ENCODE measurements at places on chromosomes 4 and X.

DNA sequence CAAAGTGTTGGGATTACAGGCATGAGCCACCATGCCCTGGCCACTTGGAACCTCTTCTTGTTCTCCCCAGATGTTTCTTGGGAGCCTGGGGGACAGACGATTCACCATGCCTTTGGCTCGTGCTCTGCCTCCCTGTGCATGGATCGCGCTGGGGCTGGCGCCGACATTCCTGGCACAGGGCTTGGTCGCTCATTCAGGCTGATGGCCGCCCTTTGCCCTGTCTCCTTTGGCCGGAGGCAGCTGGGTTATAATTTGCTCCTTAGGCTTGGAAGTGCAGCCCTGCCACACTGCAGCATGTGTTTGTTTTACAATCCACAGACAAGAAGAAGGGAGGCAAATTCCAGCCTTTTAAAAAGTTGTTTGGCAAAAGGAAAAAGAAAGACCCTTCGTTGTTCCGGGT lies 115.3 kb downstream of the AASDH start:
- DNase-seq = no peak

DNA sequence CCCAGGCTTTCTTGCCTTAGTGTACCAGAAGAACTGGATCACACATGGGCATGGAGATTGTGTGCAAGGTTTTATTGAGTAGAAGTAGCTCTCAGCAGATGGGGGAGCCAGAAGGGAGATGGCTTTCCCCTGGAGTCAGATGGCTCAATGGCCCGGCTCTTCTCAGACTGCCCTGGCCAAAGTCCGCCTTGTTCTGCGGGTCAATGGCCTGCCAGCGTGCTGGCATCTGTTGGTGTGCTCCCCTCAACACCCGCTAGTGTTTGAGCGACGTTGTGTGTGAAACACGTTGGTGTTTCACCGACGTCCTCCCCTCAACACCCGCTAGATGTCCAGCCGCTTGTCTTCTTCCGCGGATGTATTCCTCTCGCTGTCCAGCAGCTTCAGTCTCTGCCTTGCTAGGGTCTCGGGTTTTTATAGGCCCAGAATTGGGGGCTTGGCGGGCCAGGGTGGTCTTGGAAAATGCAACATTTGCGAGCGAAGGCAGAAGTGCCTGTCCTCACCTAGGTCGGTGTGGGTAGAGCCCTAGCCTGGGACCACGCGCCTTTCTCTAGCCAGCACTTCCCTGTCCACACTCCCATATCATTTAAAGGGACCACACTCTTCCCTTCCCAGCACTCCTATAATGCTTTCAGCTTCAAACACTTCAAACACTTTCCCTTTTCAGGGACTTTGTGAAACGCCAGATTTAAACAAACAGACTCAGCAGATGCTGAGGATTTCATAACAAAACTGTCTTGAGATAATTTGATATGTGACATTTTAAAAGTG lies 21.1 kb upstream of the PRKG2 start:
- no peak for DNase-seq

GRCh38 chrX:108397627-108398391 lies 40.4 kb downstream of the COL4A6 start:
- no peak for DNase-seq

GRCh38 chrX:2863646-2864045 lies 34.9 kb downstream of the GYG2 start:
- no peak for DNase-seq

DNA sequence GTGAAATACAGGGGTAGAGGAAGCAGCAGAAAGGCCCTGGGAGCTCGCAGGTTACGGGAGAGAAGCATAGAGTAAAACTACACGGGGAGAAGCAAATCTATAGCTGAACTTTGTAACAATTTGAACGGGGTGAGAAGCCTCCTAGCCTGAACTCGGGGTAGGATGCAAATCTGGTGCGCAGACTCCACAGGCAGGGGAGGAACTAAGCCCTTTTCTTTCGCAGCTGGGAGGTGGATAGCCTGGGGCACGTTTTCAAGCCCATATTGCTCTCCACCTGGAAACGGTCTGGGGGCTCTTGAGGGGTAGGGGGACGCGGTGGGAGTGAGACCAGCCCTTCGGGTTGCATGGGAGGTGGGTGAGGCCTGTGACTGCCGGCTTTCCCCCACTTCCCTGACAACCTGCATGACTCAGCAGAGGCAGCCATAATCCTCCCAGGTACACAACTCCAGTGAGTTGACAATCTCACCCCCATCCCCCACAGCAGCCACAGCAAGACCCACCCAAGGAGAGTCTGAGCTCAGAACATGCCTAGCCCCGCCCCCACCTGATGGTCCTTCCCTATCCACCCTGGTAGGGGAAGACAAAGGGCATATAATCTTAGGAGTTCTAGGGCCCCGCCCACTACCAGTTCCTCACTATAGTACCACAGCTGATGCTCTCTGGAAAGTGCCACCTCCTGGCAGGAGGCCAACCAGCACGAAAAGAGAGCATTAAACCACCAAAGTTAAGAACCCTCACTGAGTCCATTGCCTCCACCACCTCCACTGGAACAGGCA lies 29.9 kb downstream of the SOWAHB start:
- DNase-seq = no peak

DNA sequence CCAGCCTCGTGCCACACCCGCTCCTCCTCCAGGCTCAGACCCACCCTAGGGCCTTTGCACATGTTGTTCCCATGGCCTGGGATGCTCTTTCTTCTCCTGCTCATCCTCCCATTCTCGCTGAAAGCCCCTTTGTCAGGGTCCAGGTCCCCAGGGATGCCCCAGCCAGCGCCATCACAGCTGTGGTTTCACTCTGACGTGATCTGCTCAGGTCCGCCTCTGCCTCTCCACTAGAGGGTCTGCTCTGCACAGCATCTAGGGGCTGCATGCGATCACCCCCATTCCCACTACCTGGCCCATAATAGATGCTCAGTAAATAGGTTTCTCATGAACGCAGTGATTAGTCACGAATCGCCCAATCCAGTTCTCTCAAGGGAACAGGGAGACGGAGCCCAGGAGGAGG lies 222.5 kb downstream of the AFAP1 start:
- DNase-seq = no peak

Data from T-helper 17 cell (primary cell).